ENCODE measurements at places on chromosomes 1 and 21.

DNA sequence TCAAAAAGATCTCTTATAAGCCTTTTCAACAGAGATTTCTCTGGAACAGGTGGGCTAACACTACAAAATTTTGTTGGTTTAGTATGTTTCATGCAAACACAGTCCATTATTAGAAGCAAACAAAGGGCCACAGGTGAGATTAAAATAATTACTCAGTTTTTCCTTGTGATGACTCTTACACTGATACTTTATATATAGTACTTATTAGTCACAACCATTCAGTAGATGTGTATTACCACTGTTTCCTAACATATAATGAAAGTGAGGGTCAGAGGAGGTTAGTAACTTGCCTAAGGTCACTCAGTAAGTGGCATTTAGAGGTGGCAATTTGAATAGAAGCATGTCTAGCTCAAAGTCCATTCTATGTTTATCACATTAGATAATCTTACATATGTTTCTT lies 44.2 kb downstream of the CYYR1 start:
- DNase-seq, result no peak

DNA sequence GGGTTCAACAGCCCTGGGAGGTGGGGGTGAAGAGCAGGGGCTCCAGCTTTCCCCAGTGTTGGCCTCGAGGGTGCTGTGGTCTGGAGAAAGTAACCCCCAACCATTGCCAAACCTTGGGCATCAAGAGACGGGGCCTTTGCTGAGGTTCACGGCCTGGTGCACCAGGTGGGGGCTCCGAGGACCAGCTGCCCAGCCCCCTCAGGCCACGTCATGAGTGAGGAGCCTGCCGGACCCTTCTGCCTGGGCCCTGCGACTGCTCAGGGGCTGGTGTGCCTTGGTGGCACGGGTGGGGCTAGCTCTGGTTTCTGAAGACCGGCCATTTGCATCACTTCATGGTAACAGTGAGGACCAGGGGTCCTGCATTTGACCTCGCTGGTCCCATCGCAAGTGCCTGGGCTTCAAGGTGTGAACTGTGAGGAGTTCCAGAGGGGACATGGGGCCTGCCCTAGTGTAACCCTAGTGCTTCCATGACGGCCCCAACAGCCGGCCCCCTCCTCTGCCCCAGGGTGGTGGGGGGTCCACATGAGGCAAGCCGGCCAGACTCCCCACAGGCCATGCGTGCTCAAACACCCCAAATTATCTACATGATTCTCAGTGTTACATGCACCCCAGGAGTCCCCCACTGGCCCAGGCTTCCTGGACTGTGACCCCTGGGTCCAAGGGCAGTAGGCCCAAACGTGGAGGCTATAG lies 13.5 kb downstream of the MORN1 start:
- DNase-seq, result no peak

DNA sequence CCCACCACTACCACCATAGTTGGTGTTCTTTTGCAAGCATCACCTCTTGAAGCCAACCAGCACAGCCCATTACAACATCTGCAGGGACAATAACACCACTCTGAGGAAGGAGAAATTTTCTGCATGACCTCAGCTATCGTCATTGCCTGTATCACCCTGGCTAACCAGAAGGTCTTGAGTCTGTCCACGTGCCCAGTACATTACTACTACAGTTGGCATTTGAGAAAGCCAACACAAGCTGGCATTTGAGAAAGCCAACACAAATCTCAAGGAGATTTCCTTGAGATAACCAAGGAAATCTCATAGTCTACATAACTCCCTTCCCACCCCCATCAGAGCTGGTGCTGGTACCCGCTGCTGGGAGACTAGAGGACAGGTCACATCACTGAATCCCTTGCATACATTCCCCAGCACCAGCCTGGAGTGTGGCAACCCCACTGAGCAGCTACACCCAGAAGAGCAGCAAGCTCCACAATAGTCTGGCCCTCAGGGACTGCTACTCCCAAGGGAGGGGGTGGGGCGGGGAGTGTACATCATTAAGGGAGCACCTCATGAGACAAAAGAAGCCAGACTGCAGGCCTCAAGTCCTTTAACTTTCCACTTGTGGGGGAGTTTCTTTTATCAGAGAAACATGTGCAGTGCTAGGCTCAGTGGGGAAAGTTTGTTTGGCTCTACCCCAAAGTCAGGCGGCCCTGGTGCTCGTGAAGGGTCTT lies 46.0 kb upstream of the GUCA2A start:
- no peak for DNase-seq

- peak; percentile 50 for DNase-seq
Measured at GRCh38 chr1:109910123-109910962, at the start of gene CSF1. TSS of gene CSF1 (plus strand) at chr1:109910849. CDS start at chr1:109911024, 175 bp downstream.

DNA sequence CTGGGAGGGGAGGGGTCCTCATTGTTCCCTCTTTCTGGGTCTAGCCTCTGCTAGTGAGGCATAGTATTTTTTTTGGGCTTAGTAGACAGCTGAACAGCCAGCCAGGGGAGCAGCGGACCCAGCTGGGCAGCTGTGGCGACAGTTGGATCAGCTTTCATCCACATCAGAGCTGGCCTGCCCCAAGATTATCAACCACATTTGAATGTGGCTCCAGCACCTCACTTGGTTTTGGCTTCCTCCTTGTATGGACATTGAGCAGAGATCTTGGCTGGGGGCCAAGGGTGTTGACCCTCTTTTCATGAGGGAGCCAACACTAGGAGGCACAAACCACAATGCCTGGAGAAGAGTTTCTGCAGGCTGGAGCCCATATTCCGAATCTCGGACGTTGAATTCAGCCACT lies 25.0 kb downstream of the WNT4 start:
- DNase-seq, result no peak

DNA sequence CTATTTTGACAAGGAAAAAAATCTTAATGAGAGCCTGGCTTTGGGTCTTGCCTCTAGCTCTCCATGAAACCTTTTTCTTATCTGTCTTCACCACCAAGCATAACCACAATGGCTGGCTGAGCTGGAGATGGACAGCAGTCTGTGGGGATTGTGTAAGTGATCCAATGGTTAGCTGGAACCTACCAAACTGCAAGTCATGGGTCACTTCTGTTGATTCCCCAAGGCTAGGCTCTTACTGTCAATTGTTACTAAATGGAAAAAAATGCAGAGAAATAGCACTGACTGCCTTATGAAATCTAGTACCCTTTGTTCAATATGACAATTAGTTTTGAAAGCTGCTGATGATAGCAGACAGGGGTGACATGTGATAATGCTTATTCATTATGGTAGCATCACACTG lies 359.0 kb downstream of the ST6GALNAC3 start:
- DNase-seq, result no peak

GRCh38 chr1:198258491-198258890 lies 101.7 kb downstream of the NEK7 start:
- no peak for DNase-seq

- no peak for DNase-seq
Measured at GRCh38 chr1:178818416-178818815, 52.5 kb downstream of the ANGPTL1 start.

GRCh38 chr1:180530501-180530900 lies 28.1 kb upstream of the ACBD6 start:
- DNase-seq, result no peak

DNA sequence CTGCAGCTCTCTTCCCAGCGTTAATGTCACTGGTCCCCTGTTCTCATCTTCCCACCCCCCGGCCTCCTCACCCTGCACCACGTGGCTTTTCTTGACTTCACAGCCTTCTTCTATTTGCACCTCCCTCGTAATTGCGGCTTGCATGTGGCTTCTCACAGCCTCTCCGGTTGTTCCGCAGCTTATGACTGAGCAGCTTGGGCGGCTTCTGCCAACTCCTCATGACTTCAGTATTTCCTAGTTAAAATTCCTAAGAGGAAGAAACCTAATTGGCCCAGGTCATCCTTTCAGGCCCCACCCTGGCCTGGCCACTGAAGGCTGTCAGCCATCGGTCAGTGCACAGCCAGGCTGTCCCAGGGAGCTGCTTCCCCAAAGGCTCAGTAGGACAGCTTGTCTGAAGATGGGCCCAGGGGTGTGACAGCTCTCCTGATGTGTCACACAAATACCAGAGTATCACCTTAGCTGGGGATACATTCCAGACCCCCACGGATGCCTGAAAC lies 8.6 kb upstream of the RERE start:
- DNase-seq, result no peak

DNA sequence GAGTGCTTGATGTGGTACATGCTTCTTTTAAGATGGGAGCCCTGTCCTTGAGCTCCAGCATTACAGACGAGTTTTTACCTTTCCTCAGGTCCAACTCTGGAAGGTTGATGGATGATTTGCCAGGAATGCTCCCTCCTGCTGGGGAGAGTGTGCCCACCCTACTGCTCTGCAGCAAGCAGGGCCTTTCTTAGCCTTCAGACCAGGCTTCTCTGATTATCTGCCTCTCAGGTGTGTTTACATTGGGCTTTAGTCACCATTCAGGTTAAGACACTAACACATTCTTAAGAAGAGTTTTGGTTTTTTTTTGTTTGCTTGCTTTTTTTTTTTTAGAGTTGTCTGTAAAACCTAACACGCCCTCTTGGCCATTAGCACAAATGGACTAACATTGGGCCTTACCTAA lies 301.8 kb downstream of the KCNT2 start:
- DNase-seq, result no peak

DNA sequence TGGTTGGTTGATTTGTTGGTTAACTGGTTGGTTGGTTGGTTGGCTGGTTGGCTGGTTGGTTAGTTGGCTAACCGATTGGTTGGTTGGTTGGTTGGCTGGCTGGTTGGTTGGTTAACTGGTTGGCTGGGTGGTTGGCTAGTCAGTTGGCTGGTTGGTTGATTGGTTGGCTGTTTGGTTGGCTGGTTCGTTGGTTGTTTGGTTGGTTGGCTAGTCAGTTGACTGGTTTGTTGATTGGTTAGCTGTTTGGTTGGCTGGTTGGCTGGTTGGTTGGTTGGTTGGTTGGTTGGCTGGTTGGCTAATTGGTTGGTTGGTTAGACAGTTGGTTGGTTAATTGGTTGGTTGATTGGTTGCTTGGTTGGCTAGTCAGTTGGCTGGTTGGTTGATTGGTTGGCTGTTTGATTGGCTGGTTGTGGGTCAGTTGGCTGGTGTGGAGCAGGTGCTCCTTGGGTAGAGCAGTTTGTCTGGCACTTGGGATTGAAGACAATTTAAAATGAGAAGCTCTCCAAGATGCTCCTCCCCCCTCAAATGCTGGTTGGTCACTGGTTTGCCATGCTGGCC lies 6.9 kb downstream of the RSPH1 start:
- DNase-seq, result no peak

GRCh38 chr1:211375146-211375818 lies 48.6 kb downstream of the TRAF5 start:
- DNase-seq, result no peak

GRCh38 chr1:205030896-205031295 lies 12.1 kb upstream of the CNTN2 start:
- no peak for DNase-seq

DNA sequence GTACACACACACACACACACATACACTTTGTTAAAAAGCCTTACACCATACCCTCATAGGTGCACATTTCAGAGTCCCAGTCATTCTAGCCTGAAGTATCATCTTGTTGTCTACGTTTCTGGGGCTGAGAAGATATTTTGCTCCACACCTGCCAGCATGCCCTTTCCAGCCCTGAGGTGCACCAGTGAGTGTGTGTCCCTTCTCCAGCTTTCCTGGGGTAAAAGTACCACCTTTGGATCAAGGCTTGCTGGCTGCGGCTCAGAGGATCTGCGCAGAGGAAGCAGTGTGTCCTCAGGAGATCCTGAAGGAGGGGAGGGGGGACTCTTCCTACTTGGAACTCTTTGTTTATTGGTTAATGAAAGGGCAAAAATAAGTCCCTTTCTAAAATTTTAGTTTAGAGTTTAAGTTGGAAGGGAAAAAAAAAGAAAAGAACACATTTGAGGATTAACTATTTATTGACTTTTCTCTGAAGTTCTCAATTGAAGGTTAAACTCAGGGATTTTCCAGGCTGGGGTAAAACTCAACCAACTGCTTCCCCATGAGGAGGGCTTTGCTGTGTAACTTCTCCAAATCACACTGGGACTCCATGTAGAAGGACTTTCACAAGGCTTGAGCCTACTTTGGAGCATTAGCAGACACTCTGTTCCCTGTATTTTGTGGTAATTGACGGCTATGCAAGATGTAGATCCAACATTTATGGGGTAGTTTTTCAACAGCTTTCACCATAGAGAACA lies 200.3 kb upstream of the SGIP1 start:
- DNase-seq, result no peak

GRCh38 chr1:6960291-6960811 lies 175.1 kb downstream of the CAMTA1 start:
- no peak for DNase-seq

- no peak for DNase-seq
Measured at GRCh38 chr1:74650561-74650960, 23.0 kb downstream of the ERICH3 start.
